ENCODE measurements at places on chromosomes 12 and 14.
A peak's percentile ranks its signal among the peaks of the same experiment; 100 is the strongest.

DNA sequence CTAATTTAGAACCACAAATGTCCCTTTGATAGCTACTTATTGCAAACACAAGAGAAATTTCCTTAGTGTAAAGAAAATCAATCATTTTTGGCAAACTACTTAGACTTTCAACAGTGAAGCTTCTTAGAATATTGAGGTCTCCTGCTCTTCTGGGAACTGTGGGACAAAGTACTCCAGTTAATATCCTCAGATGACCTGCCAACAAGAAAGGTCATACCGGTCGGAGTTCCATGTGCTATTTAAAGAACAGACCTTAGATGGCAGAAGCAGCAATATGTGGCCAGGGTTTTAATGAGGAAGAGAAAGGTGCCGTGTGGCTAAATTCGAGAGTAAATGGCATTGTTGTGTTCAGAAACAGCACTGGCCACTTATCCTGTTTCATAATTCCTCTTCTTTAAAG lies 114.7 kb upstream of the AMIGO2 start:
- DNase-seq: no peak

- no peak for DNase-seq
Observed at GRCh38 chr12:107668320-107669098, 17.1 kb upstream of the PWP1 start.

DNA sequence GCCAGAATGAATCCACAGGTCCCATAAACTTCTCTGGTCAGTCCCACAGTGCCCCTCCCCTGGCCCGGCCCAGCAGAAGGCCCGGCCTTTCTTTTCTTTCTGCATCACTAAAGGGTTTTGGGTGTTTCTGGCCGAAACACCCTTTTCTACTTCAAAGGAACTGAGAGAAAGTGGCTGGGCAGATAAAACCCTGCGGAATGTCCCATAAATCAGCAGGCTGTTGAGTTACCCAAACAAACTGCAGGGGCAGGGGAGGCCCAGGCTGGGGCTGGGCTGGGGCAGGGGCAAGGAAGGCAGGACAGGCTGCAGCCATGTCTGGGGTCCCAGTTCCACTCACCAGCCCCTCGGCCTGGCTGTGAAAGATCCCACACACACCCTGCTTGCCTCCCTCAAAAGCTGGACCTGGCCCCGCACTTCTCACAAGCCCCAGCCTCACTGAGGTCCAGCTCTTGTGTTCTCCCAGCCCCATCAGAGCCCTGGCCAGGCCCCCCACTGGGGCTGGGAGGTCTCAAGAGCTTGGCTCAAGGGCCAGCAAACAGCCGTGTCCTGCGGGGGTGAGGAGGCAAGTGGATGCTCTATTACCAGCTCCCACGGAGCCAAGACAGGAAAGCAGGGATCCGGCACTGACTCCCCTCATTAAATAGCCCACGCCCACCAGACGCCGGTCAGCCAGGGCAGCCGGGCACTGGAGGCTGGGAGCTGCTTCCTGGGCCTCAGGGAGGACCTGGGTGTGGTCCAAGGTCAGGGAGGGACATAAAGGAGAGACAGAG lies 41.9 kb downstream of the CCNK start:
- DNase-seq: no peak

DNA sequence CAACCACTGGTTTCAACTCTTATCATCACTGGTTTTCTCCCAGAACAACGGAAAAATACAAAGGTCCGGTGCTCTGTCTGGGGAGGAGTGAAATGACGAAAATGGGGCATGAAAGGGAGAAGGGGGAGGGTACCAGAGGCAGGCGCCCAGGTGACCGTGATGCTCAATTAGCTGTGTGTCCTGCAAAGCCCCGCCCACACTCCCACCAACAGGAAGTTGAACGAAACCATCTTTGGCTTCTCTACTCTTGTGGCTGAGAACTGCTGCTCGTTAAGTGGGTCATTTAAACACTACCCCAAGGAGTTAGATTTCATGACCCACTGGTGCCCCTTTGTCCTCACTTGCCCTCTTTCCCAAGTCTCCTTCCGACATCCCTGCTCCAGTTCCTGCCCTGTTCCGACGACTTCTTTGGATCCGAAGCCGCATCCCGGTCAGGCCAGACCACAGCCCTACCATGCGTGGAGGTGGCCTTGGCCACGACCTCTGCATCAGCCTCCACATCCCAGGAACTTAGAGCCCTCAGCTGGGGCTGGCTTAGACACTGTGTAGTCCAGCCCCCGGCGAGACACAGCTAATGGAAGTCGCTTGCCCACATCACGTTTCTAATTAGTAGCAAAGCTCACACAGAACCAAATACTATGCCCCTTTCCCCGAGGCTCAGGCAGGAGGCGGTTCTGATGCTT lies 11.4 kb upstream of the LRTM2 start:
- no peak for DNase-seq

DNA sequence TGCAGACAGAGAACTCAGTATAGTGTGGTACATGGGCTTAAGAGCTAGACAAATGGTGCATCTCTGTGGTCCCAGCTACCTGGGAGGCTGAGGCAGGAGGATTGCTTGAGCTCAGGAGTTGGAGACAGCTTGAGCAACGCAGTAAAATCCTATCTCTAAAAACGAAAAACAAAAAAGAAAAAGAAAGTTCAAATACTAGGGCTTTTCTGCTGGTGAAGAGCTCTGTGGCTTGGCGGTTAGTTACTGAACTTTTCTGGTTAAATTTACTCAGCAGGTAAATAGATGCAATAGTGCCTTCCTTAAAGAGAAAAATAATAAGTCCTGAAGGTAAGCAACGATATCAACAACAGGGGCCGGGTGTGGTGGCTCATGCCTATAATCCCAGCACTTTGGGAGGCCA lies 31.4 kb upstream of the RAP1B start:
- no peak for DNase-seq

DNA sequence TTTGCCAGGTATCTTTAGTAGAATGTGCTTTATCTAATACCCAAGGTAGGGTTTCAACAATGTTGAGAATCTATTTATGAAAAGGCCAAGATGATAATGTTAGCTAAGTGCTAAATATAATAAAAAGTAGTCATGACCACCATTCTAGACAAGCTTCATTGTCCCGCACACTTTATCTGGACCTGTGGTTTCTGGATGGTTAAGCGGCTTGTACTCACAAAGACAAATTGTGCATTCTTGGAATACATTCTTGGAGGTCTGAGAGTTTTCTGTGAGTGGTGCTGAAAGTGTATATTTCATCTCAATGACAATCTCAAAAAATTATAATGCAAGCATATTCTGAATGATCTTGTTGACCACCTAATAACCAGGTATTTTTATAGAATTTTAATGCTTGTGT lies 646.9 kb downstream of the DIO2 start:
- DNase-seq: no peak

GRCh38 chr12:12476857-12477531 lies 85.7 kb downstream of the DUSP16 start:
- DNase-seq: no peak

DNA sequence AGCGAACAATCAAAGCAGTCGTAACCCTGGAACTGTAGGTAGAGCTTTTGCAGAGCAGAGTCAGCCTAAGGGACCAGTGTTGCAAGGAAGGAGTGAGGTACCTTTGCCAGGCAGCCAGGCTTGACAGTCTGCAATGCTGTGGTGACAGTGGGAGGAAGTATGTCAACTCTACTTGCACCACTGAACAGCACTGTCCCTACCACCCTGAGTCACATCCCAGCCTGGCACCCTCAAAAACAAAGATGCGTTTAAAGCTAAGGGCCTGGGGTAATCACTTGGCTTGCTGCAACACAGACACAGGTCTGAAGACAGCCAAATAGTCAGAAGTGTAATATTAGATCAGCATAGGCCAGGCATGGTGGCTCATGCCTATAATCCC lies 141.9 kb downstream of the DPF3 start:
- no peak for DNase-seq

- DNase-seq: peak; percentile 54
Observed at GRCh38 chr14:94051115-94051514, 25.0 kb downstream of the OTUB2 start.

- no peak for DNase-seq
Observed at GRCh38 chr12:117692512-117692911, 276.3 kb downstream of the KSR2 start.

DNA sequence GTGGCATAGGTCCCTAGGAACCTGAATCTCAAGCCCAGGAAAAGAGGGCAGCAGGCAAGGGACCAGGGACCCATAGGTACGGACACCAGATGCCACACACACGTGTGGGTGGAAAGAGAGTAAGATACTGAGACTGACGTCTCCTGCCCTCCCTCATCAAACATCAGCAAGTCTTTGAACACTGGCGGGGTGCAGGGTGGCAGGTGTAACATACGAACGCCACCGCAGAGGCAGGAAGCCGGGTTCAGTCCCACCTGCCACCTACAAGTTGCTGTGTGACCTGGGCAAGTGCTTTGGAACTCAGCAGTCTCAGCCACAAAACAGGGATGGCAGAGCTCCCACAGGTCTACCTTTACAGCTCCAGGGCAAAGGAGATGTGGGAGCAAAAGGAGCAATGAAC lies 11.1 kb downstream of the ACTN1 start:
- no peak for DNase-seq

- no peak for DNase-seq
Observed at GRCh38 chr12:122866950-122867607, 28.8 kb downstream of the VPS37B start.

GRCh38 chr14:105471297-105471821 lies 3.3 kb upstream of the CRIP2 start:
- DNase-seq: no peak

DNA sequence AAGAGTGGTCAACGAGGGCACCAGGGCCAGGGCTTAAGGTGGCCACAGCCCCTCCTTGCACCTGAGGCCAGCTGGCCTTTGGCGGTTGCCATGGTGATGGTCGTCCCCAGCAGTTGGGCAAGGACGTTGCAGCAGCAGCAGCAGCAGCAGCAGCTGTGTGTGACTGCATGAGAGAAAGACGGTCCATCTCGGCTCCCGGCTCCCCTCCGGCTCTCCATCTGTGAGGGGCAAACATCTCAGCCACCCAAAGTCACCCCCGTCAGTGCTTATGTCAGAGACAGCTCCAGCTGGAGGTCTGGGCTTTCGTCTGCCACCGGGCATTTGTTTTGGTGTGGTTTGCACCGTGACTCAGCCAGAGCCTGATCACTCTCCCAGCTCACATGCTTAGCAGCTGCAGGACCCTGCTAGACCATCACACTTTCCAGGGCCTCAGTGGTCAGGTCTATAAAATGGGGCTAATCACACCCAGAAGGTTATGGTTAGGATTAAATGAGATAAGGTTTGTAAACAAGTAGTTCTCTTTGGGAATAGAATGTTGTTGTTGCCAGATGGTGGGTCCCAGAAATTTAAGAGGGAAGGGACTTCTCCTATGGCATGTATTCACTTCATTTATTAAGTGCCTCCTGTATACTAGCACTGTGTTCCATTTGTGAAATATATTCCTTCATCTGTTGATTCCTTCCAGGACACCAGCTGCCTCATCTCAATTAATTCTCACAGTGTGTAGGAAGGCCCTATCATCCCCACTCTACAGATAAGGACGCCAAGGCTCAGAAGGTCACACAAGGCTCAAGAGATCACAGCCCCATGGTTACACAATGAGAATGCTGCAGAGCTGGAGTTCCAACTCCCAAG lies 212.6 kb upstream of the LHX5 start:
- peak; percentile 69 for DNase-seq

DNA sequence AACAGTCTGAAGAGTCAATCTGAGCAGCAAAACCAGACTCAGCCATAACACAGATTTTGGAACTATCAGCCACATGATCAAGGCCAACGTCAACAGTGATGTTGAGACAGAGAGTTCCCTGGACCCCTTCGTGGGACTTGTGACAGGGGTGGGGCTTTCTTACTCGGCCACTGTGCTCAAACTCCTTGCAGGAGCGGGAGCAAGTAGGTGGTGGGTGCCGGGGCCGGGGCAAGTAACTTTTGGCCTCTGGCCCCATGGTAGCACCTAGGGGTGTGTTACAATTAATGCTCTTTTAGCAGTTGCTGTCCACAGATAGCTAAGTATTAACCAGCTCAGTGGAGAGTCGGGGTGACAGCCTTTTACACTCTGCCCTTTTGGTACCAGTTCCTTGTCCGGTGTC lies 384.4 kb downstream of the NUAK1 start:
- DNase-seq: no peak

DNA sequence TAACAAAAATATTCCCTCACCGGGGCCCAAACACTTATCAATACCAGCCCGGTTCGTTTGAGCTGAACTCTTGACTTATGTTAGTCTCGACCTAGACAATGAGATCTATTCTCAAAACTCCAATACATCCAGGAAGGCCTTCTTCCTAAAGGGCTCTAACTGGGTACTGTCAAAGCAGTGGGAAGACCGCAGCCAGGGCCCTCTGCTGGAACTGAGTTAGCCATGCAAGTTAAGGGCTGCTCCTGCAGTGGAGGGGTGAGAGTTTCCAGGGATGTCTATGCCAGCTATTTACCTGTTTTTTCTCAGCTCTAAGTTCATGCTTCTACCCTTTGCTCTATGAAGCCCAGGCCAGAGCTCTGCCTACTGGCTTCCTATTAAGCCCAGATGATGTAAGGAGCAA lies 348.8 kb downstream of the GXYLT1 start:
- DNase-seq: peak; percentile 18

- DNase-seq: no peak
Observed at GRCh38 chr12:98533723-98534251, 18.4 kb downstream of the TMPO start.

- DNase-seq: peak; percentile 46
Observed at GRCh38 chr12:124904306-124905098, 9.9 kb downstream of the UBC start.

DNA sequence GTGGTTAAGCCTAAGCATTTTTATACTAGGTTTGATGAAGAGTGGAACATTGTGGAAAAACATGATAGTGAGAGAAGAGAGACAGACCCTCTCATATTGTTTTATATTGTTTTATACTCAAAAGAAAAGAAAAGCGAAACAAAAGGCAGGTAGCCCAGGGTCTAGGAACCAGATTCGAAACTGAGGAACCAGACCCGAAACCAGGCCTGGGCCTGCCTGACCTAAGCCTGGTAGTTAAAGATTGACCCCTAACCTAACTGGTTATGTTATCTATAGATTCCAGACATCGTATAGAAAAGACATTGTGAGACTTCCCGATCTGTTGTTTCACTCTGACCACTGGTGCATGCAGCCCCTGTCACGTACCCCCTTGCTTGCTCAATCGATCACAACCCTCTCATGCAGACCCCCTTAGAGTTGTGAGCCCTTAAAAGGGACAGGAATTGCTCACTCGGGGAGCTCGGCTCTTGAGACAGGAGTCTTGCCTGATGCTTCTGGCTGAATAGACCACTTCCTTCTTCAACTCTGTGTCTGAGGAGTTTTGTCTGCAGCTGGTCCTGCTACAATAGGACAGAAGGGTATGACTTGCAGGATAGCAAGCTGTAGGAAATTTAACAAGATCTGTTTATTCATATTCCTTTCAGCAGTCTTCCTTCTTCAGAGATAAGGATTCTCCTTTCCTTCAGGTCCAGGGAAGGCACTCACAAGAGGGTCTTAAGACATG lies 147.1 kb upstream of the PLEKHA5 start:
- DNase-seq: no peak

- no peak for DNase-seq
Observed at GRCh38 chr14:72721083-72721482, 172.8 kb downstream of the DPF3 start.

DNA sequence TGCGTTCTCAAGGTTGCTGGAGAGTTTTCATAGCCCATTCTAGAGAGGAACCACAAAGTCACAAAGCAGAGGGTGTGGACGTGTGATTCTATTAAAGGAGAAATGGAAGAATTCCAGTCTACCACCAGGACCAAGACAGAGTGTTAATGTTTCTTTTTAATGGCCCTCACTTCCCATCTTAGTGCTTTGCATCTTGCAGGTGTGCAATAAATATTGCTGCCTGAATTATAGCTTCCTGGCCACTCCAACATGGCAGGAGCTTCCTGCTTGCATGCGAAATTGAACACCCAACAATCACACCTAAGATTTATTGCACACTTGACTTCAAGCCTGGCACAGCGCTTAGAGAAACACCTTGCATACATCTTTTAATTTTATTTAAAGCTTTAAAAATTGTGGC lies 22.4 kb upstream of the PPP1CC start:
- DNase-seq: no peak

GRCh38 chr12:12979731-12980259 lies 20.3 kb downstream of the HEBP1 start:
- DNase-seq: no peak

All from WERI-Rb-1 (cell line).